ENCODE measurements at places on chromosomes 2 and 18.

- no peak for DNase-seq
These were observed 7.5 kb upstream of the BCL11A start for GRCh38 chr2:60560734-60561644.

DNA sequence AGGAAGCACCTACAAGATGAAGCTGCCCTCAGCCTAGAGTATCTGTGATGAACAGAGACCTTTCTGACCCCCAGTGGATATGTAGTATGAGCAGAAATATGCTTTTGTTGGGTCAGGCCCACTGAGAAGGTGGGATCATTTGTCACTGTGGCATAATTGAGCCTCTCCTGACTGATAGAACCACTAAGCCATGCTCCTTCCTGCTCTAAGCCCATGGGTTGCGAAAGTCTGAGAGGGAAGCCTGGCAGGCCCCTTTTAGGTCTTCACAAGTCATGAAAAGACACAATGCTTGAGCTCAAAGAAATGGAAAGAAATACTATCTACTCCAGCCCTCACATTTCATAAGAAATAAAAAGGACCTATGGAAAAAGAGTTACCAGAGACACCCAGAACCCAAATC, 127.7 kb downstream of the TNS1 start:
- DNase-seq, result no peak

- DNase-seq, result no peak
These were observed 147.8 kb downstream of the TMEM18 start for GRCh38 chr2:529424-529823.

DNA sequence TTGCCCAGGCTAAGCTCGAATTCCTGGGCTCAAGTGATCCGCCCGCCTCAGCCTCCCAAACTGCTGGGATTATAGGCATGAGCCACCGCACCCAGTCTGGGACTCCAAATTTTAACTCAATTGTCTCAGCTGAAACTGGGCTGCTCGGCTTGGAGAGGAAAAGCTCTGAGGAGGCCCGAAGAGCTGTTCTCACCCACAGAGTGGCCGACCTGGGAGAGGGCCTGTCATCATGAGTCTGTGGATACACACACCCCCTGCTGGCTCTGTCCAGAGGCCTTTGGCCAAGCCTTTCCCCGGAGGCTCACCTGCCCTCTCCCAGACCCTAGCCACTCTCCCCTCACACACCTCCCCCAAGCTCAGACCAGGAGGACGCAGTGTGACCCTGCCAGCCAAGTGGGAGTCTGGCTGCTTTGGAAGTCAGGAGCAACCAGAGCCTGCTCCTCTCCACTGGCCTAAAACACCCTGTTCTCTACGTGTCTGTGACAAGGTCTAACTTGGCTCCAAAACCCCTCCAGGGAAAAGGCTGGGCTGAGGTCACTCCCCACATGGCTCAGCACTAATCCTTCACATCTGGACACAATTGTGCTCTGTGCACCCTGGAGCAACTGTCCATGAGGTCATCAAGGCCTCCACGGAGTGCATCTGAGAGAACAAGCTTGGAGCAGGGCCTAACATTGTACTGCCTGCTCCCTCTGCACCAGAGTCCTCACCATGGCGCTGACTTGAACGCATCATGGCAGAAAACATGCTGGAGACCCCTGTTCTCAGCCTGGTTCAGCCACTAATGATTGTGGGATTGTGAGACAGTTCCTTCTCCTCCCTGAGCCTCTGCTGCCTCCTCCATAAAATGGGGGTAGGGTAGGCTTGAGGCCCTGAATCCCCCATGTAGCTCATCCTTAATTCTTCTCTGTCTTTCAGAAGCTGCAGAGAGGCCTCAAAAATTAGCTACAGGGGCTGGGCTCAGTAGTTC, 49.9 kb upstream of the RAB6C start:
- DNase-seq, result peak; percentile 25

DNA sequence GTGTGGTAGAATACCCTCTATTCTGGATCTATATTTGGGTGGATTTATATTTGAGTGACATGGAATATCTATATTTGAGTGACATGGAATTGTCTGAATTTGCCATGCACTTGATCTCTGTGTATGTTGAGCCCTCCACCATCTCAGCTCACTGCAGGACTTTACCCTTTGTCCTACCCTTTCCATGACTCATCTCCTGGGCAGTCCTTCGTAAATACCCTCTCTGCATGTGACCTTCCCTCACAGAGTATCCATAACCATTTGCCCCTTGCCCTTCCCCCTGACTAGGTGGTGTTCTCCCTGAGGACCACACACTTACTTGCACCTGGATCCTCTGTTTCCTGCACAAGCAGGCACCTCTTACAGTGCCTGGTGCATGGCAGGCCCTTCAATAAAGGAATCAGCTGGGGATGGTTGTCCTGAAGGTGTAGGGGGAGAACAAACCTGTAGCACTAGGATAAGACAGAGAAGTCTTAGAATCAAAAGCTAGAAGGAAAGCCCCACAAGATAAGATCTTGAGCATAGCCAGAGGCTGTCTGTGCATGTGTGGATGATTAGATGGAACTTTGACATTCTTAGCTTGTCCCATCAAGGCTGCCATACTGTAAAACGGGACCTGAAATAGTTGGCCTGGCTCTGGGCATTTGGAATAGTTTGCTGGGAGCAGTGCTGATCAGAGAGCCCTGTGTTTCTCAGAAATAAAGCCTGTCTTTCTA, 230.4 kb downstream of the FHOD3 start:
- DNase-seq, result no peak

- no peak for DNase-seq
These were observed 1.4 kb downstream of the AGPS start for GRCh38 chr2:177393824-177394593.

DNA sequence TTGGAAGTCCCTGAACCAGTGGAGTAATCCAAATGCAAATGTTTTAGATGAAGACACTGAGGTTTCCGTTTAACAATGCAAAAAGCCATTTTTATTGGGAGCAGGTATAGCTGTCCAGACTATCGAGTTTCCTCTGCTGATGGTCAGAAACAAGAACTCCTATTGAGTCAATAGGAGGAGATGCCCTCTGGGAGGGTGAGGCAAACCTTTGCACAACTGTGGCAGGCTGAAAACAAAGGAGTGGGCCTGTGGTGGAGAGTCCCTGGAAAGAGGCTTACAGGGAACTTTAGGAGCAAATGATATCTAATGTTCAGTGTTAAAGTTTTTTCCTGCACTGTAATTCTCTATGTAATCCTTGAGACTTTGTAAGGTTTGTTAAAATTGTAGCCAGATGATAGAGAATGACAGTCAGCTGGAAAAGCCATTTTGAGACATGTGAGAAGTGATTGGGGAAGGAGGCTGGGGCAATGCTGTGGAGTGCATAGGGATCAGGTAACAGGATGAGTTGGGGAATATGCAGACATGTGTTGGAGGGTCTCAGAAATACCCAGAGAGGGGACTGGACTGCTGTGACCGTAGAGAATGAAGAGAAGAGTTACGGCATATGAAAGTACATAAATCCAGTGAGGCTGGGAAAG, 15.1 kb upstream of the EML4 start:
- no peak for DNase-seq

GRCh38 chr2:72293620-72294019, 146.0 kb upstream of the CYP26B1 start:
- DNase-seq, result peak; percentile 26
